ENCODE measurements at places on chromosomes 3 and 15.

DNA sequence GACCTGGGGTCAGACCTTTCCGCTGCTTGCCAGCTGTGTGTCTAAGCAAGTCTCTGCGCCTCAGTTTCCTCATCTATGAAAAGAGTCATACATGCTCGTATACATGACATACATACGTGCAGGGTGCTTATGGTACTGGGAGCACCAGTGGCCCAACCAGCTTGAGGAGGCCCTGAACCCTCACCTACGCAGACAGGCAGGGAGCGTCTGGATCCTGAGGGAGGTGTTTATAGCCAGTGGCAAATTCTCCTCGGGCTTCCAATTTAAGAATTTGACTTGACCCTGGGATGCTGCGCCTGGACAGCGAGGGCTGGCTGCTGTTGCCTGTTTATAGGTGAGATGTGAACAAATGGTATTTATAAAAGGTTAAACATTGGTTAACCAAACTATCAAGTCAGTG, 17.7 kb upstream of the FGD5 start:
- no peak for DNase-seq

- DNase-seq, result no peak
Measured at GRCh38 chr3:160981217-160981938, 123.8 kb downstream of the B3GALNT1 start.

GRCh38 chr3:181461381-181461780, 250.3 kb upstream of the SOX2 start:
- no peak for DNase-seq

GRCh38 chr3:4751502-4752101, 227.6 kb upstream of the BHLHE40 start:
- no peak for DNase-seq

- DNase-seq, result no peak
Measured at GRCh38 chr3:148943506-148944205, 47.7 kb upstream of the GYG1 start.
